ENCODE measurements at places on chromosomes 7 and 10.
A peak's percentile ranks its signal among the peaks of the same experiment; 100 is the strongest.

DNA sequence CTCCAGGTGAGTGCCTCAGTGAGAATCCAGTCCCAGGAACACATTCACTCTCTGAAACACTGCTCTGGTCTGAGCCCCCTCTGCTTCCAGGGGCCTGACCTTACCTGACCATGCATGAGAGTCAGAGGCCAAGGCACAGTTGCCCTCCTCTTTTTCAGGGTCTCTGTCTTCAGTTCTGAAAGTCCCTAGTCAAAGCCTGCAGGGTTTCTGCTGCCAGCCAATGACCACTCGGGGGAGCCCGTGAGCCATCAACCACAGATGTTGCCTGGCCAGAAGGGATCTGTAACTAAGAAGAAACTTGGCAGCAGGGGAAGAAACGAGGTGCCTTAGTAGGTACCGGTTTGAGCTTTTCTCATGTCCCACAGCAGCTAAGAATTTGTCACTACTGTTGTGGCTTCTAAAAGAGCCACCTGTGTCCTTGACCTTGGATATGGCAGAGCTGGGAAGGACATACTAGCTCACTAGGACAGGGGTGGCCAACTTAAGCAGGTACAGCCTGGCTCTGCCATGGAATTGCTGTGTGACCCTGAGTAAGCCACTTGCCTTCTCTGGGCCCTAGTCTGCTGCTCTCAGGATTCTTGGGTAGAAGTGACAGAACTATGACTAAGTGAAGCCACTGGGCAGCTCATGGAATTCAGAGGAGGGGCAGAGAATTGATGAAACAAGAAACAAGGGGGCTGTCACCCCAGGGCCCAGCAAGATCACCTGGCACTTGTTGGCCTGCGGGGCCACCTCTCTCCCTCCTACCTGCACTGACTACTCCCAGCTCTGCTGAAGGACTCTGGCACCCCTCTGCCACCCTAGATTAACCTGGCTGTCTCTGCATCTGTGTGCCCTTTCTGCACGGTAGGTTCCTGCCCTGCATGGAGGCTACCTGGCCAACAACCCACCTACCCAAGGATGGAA is 83.8 kb upstream of the GPR26 start:
- DNase-seq = peak; percentile 72

DNA sequence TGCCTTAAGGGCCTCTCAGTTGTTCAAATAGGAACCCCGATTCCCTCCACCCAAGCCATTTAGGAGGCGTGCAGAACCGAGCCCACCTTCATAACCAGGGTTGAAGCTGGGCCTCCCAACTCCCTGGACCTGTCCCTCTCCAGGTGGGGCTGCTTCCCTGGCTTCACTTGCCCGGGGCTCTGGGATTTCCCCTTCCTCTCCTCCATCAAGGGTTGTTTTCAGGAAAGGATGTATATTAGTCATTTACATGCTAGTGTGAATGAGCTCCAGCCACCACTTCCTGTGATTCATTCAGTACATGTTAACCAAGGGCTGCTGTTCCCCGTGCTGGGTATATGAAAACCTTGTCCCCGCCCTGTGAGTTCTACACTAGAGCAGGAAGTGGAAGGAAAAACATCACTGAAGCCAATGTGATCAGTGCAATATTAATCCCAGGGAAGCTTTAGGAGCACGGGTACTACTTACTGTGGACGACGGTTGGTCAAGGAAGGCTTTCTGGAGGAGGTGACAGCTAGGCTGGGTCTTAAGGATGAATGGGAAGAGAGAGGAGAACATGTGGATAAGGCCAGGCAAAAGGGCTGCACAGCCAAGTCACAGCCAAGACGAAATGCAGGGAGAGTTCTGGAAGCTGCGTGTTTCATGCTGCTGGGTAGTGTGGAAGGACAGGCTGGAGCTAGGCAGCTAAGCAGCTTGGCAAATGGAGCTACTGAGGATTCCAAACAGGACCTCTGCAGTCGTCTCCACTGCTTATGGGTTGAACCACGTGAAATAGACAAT is 150.1 kb upstream of the SHH start:
- no peak for DNase-seq

GRCh38 chr10:77461636-77462296 is 175.8 kb downstream of the KCNMA1 start:
- no peak for DNase-seq

DNA sequence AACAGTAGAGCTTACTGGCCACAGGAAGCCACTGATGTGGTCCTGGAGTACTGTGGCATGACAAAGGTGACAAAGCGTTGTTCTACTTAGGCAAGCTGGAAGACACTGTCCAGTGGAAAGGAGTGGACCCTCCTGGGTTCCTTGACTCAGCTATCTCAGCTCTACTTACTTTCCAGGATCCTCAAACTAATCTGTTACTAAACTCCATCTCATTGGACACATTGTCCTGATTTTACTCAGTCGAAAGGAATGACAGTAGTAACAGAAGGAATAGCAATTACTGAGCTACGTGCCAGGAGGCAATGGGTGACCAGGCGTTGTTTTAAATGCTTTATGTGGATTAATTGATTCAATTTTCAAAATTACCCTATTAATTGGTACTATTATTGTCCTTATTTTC is 41.6 kb downstream of the ABLIM1 start:
- no peak for DNase-seq

- no peak for DNase-seq
Observed at GRCh38 chr7:53993224-53993623, 549.0 kb upstream of the VSTM2A start.

DNA sequence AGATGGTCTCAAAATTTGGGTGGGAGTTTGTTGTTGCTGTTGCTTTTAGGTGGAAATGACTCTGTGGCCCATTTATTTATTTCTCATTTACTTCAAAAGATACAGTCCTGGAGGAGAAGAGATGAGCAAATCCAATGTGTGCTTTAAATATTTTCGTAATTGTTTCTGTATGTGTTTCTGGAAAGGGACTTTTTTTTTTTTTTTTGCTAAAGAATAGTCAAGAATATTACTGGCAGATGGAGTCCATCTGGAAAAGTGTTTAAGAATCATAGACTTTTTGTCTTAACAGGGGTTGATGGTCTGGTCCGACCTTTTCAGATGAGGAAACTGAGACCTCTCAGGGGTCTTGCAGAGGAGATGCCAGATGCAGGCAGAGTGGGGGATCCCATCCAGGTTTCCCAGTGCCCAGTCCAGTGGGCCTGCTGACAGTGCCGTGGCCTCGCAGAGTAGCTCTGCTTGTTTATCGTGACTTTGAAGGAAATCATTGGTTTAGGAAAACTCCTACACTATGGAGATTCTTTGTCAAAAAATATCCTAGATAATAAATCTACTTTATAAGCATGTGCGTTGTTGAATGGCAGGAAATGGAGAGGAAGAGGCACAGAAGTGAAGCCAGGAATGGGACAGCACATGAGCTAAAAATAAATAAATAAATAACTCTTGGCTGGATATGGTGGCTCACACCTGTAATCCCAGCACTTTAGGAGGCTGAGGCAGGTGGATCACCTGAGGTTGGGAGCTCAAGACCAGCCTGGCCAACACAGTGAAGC is 164.3 kb upstream of the SVIL start:
- no peak for DNase-seq

GRCh38 chr10:91816981-91817380 is 18.8 kb downstream of the TNKS2 start:
- DNase-seq = no peak

- DNase-seq = no peak
Observed at GRCh38 chr7:116101704-116102103, 71.1 kb upstream of the TFEC start.

GRCh38 chr10:97534746-97535367 is 36.1 kb downstream of the UBTD1 start:
- DNase-seq = no peak

- no peak for DNase-seq
Observed at GRCh38 chr7:4519819-4520520, 162.1 kb upstream of the FOXK1 start.

- no peak for DNase-seq
Observed at GRCh38 chr10:18659819-18660535, 746 bp downstream of the ARL5B start.

- DNase-seq = no peak
Observed at GRCh38 chr7:117001283-117001682, 48.0 kb downstream of the ST7 start.

GRCh38 chr7:2405601-2406345 is 2.4 kb downstream of the CHST12 start:
- no peak for DNase-seq

DNA sequence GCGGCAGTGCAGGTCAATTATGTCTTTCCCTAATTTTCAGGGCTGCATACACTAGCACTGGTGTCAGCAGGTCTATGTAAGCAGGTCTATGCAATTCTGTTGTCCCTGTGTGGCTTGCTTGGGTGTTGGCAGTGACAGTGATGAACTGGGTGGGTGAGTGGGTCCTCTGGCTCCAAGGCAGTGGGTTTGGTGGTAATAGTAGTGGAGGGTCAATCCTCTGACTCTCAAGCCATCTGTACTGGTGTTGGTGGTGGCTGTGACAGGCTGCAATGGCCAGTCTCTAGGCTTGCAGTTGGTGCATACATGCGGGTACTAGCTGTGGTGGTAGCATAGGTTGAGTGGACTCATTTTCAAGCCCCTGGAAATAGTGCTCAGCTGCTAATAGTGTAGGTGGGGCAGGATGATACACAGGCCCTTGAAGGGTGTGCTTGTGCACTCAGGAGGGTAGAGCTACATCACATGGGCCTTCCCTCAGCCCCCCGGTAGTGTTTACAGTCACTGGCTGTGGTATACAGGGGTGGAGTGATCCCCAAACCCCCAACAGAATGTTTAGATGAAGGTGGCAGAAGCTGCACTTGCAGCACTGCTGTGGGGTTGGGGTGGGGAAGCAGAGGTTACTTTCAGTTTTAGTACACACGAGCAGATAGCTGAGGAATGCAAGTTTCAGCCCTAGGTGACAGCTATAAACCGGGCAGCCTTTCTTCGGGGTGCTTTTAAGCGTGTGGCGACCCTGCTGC is 331.3 kb downstream of the PCDH15 start:
- no peak for DNase-seq

DNA sequence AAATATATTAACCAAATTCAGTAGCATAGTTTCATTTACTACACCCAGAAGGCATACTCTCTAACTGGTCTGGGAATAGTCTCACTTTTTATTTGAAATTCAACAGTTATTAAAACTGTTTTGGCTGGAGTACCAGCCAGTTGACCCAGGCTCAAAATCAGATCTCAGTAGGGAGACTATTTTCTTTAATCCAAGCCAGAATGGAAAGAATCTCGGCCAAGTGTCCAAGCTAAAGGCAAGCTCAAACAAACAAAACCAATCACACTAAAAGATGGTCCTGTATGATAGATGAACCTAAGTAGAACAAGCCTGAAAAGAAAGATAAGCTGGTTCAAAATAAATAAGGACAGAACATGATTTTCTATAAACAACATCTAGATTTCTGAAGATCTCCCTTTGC is 259.6 kb upstream of the POM121L12 start:
- no peak for DNase-seq

- DNase-seq = no peak
Observed at GRCh38 chr10:9786101-9786500, 1231.6 kb upstream of the CELF2 start.

DNA sequence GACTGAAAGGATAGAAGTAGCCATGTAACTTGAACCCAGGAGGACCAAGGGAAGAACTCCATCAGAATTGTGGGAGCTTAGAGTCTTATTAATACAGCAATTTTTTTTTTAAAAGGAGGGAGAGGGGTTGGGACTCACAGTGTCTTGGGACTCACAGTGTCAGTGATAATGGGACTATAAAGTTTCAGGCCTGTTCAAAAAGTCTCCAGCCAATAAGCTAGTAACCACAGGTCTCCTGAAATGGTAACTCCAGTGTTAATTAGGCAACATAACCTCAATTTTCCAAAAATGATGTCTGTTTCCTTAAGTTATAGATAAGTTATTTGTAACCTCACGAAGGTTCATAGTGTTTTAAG is 2.4 kb upstream of the HNRNPH3 start:
- no peak for DNase-seq

DNA sequence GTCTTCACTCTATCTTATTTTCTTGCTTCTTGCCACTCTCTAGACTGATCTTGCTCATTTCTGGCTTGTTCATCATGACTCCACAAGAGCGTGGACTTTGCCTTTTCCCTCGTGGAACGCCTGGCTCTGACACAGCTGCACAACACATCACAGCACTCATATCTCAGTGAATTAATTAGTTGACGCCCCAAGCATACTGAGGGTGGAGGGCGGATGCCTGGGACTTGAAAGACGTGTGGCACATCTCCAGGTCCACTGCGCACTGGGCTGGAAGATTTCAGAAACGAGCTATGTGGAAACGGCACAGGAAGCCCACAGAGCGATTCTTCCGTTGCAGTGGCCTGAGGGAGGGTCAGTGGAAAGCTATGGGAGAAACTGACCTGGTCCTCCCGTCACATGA is 23.6 kb upstream of the PLEKHA1 start:
- DNase-seq = peak; percentile 22
